ENCODE measurements at places on chromosomes 3 and 15.

GRCh38 chr15:45351227-45351626, 27.1 kb downstream of the GATM start:
- DNase-seq: no peak

GRCh38 chr15:96316953-96317629, 13.4 kb upstream of the NR2F2 start:
- no peak for DNase-seq

DNA sequence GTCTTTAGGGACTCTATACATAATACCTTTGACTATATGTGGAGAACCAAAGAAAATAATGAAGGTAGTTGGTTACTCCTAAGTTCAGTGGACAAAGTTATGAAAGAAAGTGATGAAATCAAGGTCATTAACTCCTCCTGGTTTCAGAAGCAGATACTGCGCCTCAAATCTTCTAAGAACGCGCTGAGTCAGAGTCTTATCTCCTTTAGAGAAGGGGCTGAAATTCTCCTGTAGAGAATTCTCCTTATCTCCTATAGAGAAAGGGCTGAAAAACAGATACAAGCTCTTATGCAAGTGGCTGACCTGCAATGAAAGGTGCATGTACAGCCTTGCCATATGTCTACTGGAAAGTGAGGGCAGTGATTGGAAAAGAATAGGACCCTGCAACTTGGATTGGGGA, 824.2 kb downstream of the NSUN3 start:
- DNase-seq: no peak

DNA sequence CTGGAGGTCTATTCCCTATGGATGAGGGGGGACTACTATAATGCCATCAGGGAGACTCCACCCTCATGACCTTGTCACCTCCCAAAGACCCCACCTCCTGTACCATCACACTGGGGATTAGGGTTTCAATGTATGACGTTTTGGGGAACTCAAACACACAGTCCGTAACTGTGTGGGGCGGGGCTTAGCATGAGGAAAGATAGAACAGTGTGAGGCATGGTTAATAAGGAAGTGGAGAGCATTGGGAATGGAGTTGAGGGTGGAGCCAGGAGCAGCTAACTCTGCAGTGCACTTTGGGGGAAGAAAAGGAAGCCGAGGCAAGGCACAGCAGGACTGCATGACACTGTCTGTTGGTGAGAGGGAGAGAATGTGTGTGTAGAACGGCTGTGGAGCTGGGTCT, 90.9 kb upstream of the AGBL1 start:
- no peak for DNase-seq

GRCh38 chr15:81843226-81843625, 202.6 kb downstream of the MEX3B start:
- no peak for DNase-seq

DNA sequence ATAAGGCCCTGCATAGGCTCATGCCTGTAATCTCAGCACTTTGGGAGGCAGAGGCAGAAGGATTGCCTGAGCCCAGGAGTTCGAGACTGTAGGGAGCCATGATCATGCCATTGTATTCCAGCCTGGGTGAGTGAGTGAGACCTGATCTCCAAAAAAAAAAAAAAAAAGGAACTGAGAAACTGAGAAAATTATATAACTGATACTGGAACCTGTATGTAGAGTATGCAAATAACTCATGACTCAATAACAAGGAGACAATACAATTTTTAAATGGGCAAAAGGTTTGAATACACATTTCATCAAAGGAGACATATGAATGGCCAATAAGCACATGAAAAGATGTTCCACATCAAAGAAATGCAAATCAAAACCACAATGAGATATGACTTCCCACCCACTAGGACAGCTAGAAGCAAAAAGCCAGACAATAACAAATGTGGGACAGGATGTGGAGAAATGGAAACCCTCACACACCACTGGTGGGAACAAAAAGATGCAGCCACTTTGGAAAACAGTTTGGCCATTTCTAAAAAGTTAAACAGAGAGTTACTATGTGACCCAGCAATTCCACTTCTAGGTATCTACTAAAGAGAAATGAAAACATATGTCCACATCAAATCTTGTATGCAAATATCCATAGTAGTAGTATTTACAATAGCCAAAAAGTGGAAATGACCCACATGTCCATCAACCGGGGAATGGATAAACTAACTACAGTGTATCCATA, 70.7 kb downstream of the IQSEC1 start:
- no peak for DNase-seq

- DNase-seq: no peak
These were observed 15.3 kb upstream of the CEP97 start for GRCh38 chr3:101709126-101709525.

- no peak for DNase-seq
These were observed 22.2 kb downstream of the MELTF start for GRCh38 chr3:197007296-197007940.

GRCh38 chr3:50444213-50444612, 59.2 kb downstream of the CACNA2D2 start:
- DNase-seq: no peak

DNA sequence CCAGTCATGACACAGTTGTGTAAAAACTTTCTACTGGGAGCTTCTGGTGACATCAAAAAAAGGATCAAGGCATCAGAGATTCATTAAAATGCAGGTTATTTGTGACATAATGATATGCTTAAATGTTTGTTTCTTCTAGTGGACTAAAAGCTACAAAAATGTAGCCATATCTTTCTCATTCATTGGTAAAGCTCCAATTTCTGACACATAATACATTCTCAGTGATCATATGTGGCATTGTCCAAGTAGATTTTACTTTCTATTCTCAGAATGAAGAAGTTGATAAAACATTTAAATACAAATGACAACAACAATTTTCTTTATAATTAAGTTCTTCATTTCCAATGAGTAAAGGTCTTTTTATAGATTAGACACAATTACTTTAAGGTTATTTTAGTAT, 71.0 kb upstream of the ARHGEF26 start:
- DNase-seq: no peak

DNA sequence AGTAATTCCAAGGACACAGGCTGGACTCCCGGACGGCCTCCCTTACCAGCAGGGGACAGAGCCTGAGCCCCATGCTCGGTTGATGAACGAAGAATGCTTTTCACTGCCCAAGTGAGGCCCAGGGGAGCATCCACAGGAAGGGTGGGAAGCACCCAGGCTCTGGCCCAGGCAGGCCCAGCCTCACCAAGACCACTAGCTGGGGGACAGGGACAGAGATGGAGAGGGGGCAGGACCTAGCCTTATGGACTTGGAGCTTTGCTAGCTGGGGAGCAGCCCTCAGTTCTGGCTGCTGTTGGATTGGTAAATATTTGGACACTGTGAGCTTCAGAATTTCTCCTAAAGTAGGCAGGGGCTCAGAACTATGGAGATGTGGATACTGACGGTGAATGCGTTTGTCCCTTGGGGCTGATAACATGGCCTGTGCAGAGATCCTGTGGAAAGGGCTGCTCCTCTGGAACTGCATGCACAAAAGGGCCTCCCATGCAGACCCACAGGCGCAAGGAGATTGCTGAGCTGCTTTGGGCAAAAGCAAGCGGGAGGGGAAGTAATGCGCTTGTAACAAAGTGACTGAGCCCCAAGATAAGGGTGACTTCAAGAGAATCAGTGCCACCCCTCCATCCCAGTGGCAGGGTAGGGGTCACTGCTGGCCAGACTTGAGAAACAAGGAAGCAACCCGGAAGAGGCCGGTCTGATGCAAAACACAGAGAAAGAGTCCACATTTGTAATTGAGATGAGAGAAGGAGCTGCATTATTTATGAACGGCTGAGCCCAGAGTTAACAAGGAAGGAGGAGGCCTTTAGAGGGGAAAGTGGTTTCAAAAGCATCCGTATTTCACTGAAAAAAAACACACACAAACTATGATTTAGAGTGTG, 70.1 kb upstream of the MEF2A start:
- DNase-seq: no peak

DNA sequence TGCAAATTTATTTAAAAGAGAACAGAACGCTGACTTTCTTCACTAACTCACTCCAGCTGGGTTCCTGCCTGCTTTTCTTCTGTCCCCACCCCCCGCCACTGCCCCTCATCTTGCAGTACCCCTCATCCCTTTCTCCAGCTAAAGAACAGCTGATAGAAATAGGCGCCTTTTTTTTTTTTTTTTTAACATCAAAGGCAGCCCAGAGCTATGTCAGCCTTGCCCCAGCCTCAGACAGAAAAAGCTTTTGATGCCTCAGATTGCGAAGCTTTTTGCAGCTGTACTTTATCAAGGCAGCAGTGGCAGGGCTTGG, 1.8 kb downstream of the CADPS start:
- no peak for DNase-seq

GRCh38 chr15:34335176-34336032, 2.2 kb downstream of the SLC12A6 start:
- no peak for DNase-seq

DNA sequence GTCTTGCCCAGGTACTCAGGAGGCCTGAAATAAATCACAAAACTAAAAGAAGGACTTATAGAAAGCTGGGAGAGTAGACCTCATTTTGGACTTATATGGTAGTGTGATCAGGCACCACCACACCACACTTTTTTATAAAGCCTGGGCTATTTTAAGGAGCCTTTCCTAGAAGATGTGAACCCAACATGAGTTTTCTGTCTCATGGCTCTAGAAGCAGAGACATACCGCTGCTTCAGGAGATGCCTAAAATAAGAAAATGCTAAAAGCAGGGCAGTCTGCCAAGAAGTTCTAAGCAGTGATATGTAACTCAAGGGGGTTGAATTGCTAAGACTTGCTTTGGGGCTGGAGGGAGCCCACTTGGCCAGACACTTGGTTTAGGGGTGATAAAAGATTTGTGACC, 49.6 kb downstream of the SUMF1 start:
- no peak for DNase-seq

DNA sequence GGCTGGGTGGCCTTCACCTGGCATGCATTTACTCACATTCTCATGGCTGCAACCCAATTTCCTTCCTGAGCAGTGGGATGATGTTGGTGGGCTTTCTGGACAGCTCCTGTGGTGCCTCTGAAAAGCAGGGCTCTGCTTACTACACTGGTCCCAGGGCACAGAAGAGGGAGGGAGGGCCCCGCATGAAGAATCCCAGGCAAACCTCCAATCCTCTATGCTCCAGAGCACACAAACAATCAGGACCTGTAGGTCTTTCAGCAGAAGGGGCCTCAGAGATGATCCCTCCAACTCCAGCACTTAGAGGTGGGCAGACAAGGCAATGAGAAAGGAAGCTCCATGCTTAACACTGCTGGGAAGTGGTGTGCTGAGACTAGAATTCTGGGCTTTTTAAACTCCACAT, 231.7 kb upstream of the ICE2 start:
- DNase-seq: no peak

DNA sequence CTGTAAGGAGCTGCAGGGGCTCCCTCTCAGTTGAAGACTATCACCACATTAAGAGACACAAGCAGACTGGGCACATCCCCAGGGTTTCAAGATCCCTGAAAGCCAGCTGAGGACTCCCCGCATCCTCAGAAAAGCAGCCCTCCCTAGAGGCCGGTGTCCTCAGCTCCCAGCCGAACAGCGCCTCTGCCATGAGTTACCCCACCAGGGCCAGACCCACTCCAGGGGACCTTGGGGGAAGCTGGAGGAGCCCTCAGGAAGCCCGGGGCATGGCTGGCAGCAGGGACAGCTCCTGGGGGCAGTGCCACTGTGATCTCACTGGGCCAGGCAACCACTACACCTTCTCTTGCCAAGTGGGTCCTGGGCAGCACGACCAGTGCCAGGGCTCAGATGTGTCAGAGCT, 8.1 kb downstream of the KLF15 start:
- no peak for DNase-seq

DNA sequence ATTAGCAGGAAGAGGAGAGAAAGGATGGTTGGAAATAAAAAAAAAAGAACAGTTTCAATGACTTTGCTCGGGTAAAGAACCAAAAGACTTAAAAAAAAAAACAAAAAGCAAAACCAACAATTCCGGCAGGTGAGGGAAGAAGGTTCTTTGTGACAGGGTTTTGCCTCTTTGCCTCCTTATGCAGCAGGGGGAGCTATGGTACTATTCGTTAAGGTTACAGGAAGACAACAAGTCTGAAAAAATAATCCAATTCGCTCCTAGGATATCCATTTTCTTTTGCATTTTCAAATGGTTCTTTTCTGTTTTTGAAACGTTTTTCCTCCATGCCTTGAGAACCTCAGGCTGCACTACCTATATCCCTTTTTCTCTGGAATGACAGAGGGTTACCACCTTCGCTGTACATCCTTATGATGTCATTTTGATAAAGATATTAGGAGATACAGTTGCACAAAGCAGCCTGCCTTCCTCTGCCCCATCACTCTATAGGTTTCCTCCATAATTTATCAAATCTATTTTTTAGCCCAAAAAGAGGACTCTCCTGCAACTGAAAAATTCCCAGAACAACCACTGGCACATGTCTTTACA, 55.0 kb downstream of the CFAP20DC start:
- no peak for DNase-seq

GRCh38 chr3:176633511-176633910, 563.8 kb downstream of the TBL1XR1 start:
- DNase-seq: no peak

DNA sequence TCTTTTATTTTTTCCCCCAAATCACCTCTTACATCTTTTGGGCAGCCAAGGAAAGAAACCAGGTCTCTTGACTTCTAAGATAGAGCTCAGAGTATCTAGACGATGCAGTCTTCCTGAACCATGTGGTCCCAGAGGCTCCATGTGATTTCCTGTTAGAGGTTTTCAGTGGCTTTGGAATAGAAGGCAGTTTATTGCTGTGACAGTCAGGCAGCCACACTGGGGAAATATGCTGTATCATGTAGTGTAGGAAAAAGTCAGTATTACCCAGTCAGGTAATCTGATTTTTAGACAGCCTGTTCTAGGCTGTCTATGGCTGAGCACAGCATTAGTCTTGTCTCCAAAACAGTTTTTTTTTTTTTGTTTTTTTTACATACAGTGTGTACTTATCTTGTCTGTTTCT, 294.3 kb downstream of the THSD4 start:
- no peak for DNase-seq

DNA sequence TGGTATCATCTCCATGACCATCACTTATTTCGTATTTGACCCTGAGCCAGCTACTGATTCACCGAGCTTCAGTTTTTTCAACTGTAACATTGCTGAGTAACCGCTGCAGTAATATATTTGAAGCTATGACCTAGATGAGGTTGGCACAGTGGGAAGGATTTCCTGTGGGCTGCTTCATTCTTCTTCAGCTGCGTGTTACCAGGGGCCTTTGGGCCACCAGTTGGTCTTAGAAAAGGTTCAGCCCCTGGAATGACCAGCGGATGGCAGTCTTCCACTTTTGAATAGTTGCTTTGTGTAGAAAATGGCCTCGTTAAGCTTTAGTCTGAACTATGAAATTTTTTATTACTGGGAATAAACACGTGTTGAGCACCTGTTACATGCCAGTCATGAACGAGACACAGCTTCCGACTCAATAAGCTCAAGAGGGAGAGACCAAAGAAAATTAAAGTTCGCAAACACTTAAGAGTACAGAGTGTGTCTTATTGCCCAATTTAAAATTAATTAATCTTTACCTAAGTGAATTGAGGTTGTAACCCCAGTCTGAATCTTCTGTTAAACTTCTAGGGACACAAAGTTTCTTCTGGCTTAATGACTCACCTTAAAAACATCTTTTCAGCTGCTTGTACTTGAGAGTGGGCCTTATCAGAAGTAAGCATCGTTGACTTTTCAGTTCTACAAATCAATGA, 57.6 kb upstream of the NR2E3 start:
- no peak for DNase-seq

- peak; percentile 61 for DNase-seq
These were observed 139.3 kb downstream of the FOXP1 start for GRCh38 chr3:71444028-71444860.

GRCh38 chr3:101070799-101071121, 77.5 kb upstream of the ABI3BP start:
- DNase-seq: no peak

- no peak for DNase-seq
These were observed 127.3 kb downstream of the PPM1L start for GRCh38 chr3:160883373-160883772.
